ENCODE measurements at places on chromosomes 2 and 18.

DNA sequence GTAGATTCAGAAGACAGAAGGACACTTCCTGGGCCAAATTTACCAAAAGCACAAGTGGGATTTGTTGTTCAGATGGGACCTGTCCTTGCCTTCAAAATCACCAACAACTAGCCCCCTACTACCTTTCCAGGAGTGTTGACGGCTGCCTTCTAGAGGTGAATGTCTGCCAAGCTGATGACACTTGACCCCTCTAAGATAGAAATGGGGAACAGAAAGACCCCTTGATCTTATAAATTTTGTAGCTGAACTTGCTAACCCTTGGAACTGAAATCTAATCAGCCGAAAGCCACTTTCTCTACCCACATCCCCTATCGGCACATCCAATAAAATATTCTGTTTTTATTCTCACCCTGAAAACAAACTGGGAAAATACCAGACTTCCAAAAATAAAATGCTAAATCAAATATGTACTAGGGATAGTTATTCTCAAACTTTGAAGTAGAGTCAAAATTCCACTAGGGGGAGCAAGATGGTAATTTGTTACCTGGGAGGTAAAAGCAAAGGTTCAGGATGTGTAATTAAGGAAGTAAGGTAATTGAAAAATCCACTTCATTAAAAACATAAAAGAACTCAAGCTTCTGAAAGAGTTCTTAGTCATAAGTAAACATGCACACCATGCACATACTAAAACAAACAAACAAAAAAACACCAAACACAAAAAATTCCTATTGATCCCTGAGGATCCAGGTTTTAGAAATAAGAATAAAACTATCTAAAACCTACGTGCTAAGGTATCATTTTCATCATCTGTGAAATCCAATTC, 119.2 kb downstream of the ANKRD44 start:
- DNase-seq, result peak; percentile 38

GRCh38 chr2:88624477-88624876, 2.8 kb downstream of the EIF2AK3 start:
- DNase-seq, result no peak

- no peak for DNase-seq
Measured at GRCh38 chr2:78734221-78734620, 291.3 kb upstream of the REG3G start.

DNA sequence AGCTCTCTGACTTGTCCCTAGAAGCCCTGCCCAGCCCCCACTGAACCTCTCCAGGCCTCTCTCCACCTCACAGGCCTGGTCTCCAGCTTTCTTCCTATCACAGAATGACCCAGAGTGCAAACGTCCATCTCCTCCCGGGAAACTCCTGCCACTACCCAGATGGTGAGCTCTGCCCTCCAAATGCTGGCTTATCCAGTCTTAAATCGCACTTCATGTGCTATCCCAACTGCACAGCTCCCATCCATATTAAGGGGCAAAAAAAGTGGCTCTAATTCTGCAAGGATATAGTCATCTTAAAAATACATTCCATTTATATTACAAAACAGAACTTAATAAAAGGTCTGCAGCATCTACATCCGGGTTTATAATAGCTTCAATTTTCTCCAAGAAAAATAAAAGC, 70.8 kb upstream of the CDC42EP3 start:
- no peak for DNase-seq

DNA sequence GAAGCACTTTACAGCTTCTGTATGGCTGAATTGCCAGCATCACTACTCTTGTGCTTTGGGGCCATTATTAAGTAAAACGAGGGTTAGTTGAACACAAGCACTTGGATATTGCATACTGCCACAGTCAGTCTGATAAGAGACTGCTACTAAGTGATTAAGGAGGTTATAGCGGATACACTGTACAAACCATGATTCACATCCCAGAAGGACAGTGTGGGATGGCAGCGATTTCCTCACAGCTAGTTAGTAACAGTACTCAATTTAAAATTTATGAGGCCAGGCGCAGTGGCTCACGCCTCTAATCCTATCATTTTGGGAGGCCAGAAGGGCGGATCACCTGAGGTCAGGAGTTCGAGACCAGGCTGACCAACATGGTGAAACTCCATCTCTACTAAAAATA, 2.6 kb upstream of the BMPR2 start:
- DNase-seq, result no peak

DNA sequence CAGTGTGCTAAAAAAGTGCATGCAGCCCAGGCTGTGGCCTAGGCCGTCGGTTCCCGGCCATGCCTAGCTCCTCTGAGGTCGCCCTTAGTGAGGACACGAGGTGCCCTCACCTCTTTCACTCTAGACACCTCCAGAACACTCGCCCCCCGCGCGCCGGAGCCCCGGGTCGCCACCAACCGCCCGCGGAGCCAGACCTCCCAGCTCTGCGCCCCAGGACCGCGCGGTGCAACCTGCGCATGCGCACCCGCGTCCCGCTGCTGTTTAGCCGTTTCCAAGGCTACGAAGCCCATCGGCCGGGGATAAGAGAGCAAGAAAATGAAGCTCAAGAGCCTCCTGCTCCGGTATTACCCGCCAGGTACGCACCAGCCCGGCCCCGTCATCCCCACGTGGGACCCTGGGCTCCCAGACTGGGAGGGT, at the start of gene DAW1:
TSS of gene DAW1 (plus strand) at position 257 of the 417 bp plus-strand sequence. CDS start at position 316, 59 bp downstream.
- DNase-seq, result peak; percentile 57

- DNase-seq, result no peak
Measured at GRCh38 chr2:33215983-33216382, 260.5 kb upstream of the RASGRP3 start.

DNA sequence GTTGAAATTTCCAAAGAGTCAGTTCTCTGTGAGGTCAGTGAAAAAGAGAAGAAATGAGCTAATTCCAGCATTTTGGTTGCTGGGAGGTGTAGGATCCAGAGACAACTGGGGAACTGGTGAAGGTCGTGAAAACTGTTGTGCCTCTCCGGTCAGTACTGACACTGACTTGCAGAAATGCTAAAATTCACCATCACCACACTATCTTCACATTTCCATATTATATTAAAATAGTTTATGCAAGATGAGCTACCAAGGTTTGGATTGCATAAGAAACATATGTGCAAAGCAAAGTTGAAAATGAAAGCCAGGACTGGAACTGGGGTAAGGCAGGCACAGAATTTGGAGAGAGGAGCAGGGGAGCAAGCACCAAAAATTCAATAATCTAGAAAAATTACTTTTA, 21.8 kb downstream of the RIT2 start:
- DNase-seq, result no peak

- DNase-seq, result no peak
Measured at GRCh38 chr18:45596036-45596435, 19.2 kb upstream of the SLC14A2 start.

GRCh38 chr2:102487761-102488462, 14.9 kb downstream of the SLC9A4 start:
- DNase-seq, result peak; percentile 13

GRCh38 chr18:35467624-35468016, 30.1 kb downstream of the INO80C start:
- DNase-seq, result no peak

DNA sequence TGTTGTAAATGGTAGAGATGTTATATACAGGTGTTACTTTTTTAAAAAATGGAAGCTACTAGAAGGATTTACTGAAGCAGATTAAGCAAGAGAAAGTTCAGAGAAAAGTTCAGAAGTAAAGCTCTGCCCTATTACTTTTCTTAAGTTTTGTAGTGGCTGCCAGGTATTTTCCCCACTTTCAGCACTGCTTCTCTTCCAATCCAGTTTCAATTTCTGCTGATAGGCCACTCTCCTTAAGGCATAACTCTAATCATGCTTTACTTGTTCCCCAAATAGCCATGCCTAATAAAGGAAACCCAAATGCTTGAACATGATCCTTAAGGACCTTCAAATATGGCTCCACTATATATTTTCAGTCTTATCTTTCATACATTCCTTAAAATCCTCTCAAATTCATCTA, 880.8 kb upstream of the CDH2 start:
- DNase-seq, result no peak

DNA sequence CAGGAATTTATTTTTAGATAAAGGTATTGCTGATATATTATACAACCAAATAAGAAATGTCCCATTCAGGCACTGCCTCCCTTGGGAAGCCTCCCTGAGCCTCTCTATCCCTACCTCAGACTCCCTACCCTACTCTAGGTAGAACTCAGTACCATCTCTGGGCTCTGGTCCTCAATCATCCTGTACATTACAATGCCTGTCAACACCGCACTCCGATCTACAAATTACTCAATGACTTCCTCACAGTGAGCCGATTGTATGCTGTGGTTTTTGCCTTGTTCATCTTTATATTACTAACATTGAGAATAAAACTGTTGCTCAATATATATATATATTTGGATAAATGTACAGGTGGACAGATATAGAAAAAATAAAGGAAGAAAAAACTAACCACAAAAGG, 207.5 kb downstream of the STK39 start:
- DNase-seq, result no peak

GRCh38 chr2:154195644-154196195, 324.0 kb downstream of the GALNT13 start:
- no peak for DNase-seq

DNA sequence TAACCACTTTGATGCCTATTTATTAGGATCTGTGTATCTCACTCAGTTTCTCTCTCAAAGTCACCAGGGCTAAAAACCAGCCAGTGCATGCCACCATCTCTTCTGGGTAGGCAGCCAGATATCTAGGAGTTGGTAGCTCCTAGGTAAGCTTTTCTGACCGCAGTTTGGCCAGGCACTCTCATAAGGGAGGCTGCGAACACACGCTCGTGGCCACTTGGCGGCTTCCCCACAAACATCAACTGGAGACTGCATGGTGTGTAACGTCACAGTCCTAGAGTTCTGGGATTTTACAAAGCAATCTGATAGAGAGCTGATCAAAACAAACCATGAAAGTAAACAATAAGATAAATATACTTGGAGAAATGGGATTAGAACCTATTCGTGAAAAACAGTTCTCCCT, 424.3 kb upstream of the ACVR2A start:
- no peak for DNase-seq

- no peak for DNase-seq
Measured at GRCh38 chr2:75002007-75002406, 43.6 kb downstream of the POLE4 start.

DNA sequence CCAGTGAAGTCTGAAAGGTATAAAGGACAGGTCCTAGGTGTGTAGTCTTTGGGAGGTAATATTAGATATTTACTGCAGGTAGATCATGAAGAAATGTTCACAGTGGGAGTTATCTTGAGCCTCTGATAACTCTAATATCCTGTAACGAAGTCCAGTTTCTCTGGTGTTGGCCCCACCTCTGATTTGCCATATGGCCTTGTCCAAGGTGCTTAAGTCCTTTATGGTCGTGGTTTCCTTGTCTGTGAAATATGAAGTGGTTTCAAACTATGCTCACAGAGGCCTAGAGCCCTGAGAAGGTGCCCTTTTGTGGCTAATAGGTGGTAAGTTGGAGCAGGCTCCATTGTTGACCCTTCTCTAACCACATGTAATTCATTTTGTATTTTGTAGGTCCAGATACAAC, 190.7 kb downstream of the ICOS start:
- DNase-seq, result no peak

DNA sequence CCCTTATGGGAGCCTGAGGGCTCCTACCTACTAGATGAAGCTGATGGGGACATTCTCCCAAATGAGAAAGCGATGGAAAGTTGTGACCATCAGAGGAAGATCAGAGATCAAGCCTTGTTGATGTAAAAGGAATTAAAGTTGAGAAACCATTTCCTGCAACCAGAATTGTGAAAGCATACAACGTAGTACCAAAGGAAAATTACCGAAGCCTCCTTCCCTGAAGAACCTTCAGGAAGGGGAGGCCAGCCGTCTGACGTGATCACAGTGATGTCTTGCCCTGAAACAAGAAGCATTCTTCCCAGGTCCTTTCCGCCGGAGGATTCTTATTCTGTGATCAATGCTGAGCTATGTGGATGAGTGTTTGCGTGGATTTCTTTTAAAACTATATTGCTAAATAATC, 211.6 kb upstream of the TNP1 start:
- DNase-seq, result no peak

DNA sequence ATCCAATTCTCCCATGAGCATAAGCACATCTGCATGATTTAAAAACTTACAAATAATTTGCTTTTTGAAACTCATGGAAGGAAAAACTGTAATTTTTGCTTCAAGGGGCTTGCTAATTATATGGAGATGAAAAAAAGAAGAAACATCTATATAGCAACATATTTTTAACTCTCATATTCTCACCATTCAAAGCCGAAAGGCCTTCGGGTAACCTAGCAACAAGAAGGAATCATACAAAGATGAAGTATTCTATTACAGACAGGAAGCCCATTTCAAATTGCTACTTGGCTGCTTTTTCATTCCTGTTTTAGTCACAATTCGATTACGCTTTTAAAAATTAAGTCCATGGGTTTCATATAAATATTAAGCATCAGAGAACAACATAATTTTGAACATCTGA, 39.2 kb upstream of the RNU4ATAC start:
- DNase-seq, result no peak

- no peak for DNase-seq
Measured at GRCh38 chr2:130765464-130765863, 10.1 kb downstream of the AMER3 start.

DNA sequence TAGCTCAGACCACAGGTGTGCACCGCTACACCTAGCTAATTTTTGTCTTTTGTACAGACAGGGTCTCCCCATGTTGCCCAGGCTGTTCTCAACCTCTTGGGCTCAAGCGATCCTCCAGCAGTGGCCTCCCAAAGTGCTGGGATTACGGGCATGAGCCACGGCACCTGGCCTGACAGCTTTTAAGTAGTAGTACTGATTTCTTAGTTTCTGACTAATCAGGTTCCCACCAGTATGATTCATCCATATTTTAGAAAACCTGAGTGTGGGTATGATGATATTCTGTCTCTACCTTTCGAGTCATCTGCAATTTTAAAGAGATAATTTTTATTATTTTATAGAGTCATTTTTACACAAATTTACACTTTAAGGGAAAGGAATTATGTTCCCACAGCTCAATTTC, 46.4 kb upstream of the GULP1 start:
- DNase-seq, result no peak

GRCh38 chr18:8623549-8624106, 14.4 kb downstream of the RAB12 start:
- no peak for DNase-seq

DNA sequence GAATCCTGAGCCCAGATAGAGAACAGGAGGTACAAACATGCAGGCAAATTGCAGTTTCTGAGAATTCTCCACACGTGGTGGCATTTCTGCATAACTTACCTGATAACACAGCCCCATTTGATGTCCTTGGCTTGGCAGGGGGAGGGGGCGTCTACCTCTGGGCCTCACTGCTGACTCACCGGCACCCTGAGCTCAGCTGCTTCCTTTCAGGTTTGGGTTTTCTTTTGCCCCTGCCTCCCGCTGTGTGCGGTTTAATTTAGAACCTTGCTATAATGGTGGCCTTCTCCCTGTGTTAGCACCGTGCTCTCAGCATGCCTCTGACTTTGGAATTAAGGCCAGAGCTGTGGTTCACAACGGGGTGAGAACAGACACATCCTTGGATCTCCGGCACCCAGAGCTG, 4.4 kb downstream of the CTIF start:
- DNase-seq, result no peak

GRCh38 chr18:76821875-76822505, 367 bp upstream of the ZNF236 start:
- DNase-seq, result no peak

- DNase-seq, result no peak
Measured at GRCh38 chr2:46555011-46555410, 75.6 kb downstream of the TMEM247 start.
